GM06990 (cell line): ENCODE measurements at places on chromosomes 2 and 18.

- DNase-seq = peak; percentile 62
These were observed 2.1 kb downstream of the POMC start for GRCh38 chr2:25165992-25166875.

GRCh38 chr2:147714582-147714981 is 130.2 kb upstream of the ACVR2A start:
- DNase-seq = no peak

DNA sequence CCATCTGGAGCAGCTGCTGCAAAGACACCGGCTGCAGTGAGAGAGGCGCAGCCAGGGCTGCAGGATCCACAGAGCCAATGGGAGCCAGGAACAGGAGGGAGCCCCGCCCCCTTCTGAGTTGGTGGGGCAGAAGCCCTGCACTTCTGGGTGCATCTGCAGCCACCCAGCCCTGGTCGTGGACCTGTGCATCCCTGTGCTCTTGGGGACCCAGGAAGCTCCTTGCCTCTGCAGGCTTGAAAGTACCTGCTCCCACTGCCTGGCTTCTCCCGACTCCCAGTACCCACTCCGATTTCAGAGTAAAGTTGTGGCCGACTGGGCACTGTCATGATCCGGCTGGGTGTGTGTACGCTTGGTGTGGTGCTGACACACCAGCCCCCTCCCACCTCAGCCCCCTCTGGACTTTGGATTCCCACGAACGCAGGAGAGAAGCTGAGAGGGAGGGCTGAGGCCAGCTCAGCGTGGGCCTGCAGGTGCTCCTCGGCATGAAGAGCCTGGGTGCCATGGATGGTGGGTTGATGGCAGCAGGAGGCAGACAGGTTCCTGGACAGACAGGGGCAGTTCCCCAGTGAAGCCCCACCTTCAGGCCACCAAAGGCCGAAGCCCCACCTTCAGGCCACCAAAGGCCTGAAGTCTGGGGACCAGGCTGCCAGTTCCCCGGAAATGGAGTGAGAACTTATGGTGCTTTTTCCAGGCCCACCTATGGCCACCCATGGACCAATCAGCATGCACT is 34.9 kb downstream of the LRRTM4 start:
- DNase-seq = no peak

GRCh38 chr18:46756559-46757201 is at the start of gene ST8SIA5:
TSS of gene ST8SIA5 (minus strand) at chr18:46757053. CDS start at chr18:46756508, 545 bp downstream.
- peak; percentile 61 for DNase-seq

GRCh38 chr18:66346833-66347588 is 256.9 kb downstream of the CDH19 start:
- DNase-seq = no peak

DNA sequence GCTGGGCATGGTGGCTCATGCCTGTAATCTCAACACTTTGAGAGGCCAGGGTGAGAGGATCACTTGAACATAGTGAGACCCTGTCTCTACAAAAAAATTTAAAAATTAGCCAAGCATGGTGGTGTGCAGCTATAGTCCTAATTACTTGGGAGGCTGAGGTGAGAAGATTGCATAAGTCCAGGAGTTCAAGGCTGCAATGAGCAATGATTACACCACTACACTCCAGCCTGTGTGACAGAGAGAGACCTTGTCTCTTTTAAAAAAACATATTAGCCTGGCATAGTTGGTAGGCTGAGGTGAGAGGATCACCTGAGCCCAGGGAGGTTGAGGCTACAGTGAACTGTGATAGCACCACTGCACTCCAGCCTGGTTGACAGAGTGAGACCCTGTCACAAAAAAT is 13.7 kb downstream of the TRAPPC8 start:
- no peak for DNase-seq

DNA sequence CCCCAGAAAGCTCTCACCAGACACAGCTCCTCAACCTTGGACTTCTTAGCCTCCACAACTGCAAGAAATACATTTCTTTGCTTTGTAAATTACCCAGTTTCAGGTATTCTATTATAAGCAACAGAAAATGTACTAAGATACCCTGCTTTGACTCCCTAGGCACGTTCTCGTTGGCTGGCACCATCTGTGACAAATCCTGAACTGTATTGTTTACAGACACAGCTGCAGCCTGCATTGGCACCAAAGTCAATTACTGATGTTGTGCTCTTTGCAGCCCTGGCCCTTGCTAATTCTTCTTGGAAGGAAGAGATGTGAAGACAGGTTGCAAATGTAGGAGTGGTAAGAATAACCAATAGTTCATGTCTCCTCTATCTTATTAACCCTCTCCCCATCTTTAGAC is 72.7 kb upstream of the FAM136A start:
- DNase-seq = no peak

DNA sequence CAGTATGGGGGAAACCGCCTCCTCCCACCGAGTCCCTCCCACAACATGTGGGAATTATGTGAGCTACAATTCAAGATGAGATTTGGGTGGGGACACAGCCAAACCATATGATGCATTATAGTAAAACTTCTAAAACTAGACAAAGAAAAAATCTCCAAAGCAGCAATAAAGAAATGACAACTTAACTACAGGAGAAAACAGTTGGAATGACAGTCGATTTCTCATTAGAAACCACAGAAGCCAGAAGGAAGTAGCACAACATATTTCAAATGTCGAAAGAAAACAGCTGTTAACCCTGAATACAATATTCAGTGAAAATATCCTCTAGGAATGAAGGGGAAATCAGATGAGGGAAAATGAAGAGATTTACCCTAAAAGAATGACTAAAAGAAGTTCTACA is 53.5 kb upstream of the TCF4 start:
- DNase-seq = no peak

- DNase-seq = peak; percentile 12
These were observed at the start of gene LONRF2 for GRCh38 chr2:100321866-100322820. TSS of gene LONRF2 (minus strand) at chr2:100322501. CDS start at chr2:100322093, 408 bp downstream.

DNA sequence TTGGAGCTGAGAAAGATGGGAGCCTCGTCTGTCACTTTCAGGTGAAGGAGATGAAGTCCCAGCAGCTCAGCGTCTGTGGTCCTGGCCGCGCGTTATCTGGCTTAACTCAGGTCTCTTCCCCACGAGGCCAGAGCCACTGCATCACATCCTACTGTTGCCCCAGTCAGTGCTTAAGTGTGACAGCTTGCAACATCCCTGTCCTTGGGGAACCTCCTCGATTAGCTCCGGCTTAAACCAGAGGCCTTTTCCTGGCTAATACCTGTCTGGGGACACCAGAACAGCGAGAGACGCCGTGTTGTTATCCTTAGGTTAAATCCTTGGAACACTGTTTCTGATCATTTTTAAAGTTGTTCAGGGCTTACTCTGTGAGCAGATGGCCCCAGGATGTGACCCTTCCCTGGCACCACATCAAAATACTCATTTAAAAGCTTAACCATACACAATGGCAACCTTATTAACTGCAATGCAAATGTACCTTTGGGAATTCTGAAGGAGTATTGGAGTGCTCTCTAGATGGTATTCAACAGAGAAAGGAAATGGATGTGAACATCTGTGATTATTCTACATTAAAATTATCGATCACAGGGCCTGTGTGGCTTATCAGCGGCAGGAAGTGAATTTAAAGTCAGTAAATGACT is 61.2 kb upstream of the SPP2 start:
- no peak for DNase-seq

DNA sequence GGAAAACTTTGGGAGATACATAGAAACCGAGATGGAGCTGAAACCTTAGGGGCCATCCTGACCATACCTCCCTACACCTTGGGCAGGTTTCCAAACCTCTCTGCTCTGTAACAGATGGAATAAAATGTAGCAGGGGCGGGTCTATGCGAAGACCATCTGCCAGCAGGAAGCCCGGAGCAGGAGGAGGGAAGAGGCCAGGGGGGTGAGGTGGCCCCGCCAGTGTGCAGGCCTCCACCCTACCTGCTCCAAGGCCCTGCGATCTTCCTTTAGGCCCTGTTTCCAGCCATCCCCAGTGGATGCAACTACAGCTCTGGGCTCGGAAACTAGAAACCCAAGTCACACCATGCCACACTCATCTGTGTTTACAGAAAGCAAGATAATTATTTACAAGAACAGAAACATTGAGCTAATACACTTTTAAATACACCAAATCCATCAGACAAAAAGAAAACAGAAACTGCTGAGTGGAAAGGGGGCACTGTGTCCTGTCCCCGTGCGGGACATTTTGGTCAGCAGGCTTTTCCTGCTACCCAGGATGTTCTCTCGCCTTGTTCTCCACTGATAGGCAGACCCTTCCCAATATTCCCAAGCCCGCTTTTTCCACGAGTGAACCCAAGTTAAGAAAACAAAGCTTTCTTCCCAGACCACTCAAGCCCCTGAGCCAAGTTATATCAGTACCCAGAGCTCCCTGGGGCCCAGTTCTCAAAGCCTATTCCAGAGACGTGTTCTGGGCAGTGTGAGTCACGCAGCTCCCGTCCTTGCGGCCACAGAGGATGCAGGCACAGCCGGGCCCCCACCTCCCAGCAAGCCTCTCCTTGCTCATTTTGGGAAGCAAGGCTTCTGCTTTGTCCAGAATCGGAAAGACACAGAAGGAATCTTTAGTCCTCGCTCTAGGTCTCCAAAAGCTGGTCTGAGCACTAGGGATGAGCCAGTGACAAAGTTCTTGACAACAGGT is 17.3 kb downstream of the CIB4 start:
- DNase-seq = no peak

GRCh38 chr2:17626986-17627385 is 86.5 kb downstream of the VSNL1 start:
- DNase-seq = no peak

DNA sequence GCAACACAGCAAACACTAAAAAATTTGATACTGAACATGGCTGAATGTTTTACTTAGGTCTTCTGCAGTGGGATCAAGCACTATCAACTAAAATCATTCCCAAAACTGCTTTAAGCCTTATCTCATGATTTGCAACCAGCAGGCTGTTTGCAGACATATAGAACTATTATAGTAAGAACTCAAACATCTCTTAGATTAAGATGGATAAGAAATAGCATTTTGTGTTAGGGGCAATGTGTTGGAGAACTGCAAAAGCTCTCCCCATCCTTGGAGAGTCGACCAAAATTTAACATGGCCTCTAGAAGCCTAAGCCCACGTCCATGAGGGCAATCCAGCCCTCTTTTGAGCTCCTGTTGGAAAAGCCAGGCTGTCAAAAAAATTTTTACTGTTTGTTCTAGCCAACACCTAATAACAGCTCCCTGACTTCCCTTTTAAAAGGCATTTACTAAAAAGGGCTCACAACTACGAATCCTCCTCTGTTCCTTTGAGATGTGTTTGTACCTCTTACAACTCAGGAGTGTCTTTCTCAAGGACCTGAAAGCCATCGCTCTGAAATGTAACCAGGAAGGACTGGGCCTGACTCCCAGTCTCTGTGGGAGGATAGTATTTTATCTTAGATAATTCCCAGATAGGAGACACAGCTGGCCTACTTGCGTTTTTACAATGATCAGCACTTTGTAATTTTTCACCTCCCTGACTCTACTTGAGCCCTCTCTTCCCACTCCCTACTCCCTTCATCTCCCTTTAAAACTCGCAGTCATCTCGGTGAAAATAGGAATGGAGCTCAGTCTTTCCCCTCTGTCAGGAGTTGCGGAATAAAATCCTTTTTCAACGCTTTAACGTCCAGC is 1.4 kb downstream of the KRCC1 start:
- DNase-seq = no peak

DNA sequence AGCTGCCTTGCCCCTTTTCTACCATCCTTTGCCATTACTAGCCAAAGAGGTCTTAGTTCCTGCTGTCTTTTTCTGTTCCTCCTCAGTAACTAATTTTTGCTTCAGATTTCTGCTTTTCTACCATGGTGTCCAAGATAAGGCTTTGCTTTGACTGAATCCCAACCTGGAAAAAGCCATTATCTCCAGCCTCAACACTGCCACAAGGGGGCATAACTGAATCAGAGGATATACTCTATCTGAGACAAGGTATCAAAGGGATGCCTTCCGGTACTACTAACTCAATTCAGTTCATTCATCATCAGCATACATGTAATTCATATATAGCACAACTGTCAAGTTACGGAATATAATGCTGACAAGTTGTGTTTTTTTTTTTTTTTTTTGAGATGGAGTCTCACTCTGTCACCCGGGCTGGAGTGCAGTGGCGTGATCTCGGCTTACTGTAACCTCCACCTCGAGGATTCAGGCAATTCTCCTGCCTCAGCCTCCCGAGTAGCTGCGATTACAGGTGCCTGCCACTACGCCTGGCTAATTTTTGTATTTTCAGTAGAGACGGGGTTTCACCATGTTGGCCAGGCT is 11.4 kb downstream of the OSGEPL1 start:
- no peak for DNase-seq

- no peak for DNase-seq
These were observed 199.6 kb downstream of the EIPR1 start for GRCh38 chr2:3177891-3178577.
